ENCODE measurements at places on chromosomes 12 and 14. TPM values are rescaled to one million over a fixed set of nuclear protein-coding genes. Genes with fewer than 3 reads are reported as not detected.

The RBMS2 gene
- 10.2 TPM for total RNA-seq

DNA sequence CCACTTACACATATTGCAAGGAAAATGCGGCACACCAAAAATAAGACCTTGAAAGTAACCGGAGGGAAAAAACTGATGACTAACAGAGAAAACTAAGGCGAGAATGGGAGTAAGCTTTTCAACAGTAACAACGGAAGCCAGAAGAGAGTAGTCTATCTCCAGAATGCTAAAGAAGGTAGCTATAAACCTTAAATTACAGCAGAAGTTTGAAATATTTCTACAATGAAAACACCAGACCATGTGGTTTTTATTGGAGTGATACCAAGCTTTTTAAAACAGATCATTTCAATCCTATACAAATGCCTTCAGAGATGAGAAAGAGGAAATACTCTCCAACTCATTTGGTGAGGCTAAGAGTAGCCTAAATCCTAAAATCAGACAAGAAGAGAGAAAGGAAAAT, 209.5 kb downstream of the ANO6 start:
- H3K4me3 ChIP-seq = no peak overlapping the region
- H3K27ac ChIP-seq = no peak overlapping the region
- H3K27me3 ChIP-seq = no peaks in the 10 kb centered on the region

The RNF10 gene
- 188 TPM for total RNA-seq

GRCh38 chr12:111976291-111976690, 36.7 kb downstream of the TMEM116 start:
- H3K27ac ChIP-seq = no peak overlapping the region
- no peaks in the 10 kb centered on the region for H3K4me1 ChIP-seq
- H3K27me3 ChIP-seq = no peaks in the 10 kb centered on the region
- H3K4me3 ChIP-seq = no peak overlapping the region
- H3K36me3 ChIP-seq = no peaks in the 10 kb centered on the region

The ANO2 gene
- not detected for total RNA-seq

DNA sequence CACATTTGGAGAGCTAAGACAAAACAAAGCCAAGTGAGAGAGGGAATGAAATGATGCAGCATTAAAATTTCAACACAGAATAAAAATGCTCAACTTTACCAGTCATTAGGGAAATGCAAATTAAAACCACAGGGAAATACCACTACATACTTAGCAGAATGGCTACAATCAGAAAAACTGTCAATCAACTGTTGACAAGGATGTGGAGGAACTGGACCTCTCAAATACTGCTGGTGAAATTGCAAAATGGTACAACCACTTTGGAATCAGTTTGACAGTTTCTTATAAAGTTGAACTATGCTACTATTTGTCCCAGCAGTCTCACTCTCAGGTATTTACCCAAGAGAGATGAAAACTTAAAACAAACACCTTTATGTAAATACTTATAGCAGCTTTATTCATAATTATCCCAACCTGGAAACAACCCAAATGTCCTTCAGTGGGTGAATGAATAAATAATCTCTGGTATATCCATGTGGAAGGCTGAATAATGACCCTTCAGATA, 43.8 kb upstream of the KTN1 start:
- no peak overlapping the region for H3K4me3 ChIP-seq
- no peak for DNase-seq
- peaks cover 15% of the 10 kb centered on the region for H3K4me1 ChIP-seq
- peaks cover 9% of the 10 kb centered on the region for H3K27me3 ChIP-seq

The FAM186B gene
- total RNA-seq = not detected
